ENCODE measurements at places on chromosomes 16 and 17. TPM values are rescaled to one million over a fixed set of nuclear protein-coding genes. Genes with fewer than 3 reads are reported as not detected.
A peak's percentile ranks its signal among the peaks of the same experiment; 100 is the strongest.

- DNase-seq: no peak
These were observed 22.8 kb downstream of the CCDC102A start for GRCh38 chr16:57513371-57514102.

Gene TBC1D3I
- total RNA-seq: 3.3 TPM

DNA sequence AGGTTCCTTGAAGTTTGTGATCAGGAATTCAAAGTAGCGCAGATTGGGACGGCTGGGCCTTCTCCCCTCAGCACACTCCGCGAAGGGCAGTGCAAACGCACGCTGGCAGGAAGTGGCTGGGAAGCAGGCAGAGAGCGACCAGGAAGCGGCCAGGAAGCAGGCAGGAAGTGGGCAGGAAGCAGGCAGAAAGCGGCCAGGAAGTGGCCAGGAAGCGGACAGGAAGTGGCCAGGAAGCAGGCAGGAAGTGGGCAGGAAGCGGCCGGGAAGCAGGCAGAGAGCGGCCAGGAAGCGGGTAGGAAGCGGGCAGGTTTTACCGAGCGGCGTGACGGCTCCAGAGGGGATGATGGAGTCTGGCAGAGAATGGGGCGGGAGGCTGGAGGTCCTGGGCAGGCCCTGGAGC lies 3.2 kb downstream of the DPEP1 start:
- no peak for DNase-seq

Gene C1QTNF1
- 3.1 TPM for total RNA-seq

DNA sequence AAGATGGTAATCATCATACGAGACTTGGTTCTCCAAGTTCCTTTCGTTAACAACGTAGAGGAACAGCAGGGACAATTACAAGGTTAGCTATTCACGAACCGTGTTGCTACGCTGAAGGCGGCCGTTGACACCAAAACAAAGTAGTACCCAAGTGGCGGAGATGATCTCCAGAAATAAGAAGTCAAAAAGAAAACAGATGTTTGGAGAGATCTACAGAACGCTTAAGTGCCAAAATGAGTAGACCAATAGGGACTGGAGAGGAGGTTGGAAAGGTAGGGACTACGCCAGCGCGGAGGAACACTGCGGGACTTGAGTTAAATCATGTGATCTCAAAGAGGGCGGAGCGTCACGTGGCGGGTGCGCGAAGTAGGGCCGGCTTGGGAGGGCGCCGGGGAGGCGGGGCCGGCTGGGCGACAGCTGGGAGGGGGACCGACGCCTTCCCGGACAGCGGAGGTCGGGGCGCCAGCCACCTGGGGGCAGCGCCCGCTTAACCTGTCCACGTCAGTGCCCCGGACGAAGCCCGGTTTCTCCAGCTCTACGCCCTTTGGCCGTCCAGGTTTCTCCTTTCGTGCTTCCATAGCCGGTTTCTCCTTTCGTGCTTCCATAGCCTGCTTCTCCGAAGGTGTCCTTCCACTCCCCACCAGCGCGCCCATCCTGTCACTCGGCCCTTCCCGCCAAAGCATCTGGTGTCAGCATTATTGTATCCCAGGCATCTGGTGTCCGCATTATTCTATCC lies 636 bp upstream of the GABARAP start:
- peak; percentile 89 for DNase-seq

Gene TNP2
- not detected for total RNA-seq

- DNase-seq: no peak
These were observed 6.3 kb downstream of the RAB40C start for GRCh38 chr16:595942-596735.
